ENCODE measurements at places on chromosomes 7 and 10. TPM values are rescaled to one million over a fixed set of nuclear protein-coding genes. Genes with fewer than 3 reads are reported as not detected.

The VAX1 gene
- not detected for polyA plus RNA-seq

The BLNK gene
- polyA plus RNA-seq, result 0.74 TPM

The ST8SIA6 gene
- 16.4 TPM for polyA plus RNA-seq

The OPN4 gene
- not detected for polyA plus RNA-seq

The FIGNL1 gene
- 10.3 TPM for polyA plus RNA-seq

The MBL2 gene
- not detected for polyA plus RNA-seq

The BPGM gene
- polyA plus RNA-seq, result 59.5 TPM

The CHST3 gene
- not detected for polyA plus RNA-seq

The FOXI2 gene
- polyA plus RNA-seq, result not detected

The ICA1 gene
- polyA plus RNA-seq, result 3.8 TPM

The NKX2-3 gene
- not detected for polyA plus RNA-seq

The CH25H gene
- polyA plus RNA-seq, result not detected

GRCh38 chr10:97047788-97048187 is 138.0 kb downstream of the SLIT1 start:
- no peak overlapping the region for H3K27ac ChIP-seq
- H3K4me1 ChIP-seq, result no peaks in the 10 kb centered on the region
- H3K27me3 ChIP-seq, result no peaks in the 10 kb centered on the region

DNA sequence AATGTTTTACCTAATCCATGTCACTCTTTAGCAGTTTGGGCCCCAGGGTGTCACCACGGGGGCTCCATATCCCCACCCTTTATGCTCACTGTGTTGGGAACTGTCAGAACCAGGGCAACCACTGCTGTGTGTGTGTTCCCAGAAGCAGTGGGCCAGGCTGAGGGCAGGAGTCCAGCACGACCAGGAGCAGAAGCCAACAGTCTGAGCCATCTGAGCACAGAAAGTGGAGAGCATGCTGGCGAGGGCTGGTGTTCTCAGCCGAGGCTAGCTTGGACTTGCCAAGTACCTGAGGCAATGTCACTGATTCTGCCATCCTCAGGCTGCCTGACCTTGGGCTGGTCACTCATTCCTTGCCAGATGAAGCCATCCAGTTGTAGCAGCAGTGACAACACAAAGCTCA is 285.0 kb downstream of the BMPER start:
- no peak overlapping the region for H3K27ac ChIP-seq
- DNase-seq, result no peak
- no peak overlapping the region for H3K4me3 ChIP-seq
- no peaks in the 10 kb centered on the region for H3K4me1 ChIP-seq
- no peaks in the 10 kb centered on the region for H3K36me3 ChIP-seq

DNA sequence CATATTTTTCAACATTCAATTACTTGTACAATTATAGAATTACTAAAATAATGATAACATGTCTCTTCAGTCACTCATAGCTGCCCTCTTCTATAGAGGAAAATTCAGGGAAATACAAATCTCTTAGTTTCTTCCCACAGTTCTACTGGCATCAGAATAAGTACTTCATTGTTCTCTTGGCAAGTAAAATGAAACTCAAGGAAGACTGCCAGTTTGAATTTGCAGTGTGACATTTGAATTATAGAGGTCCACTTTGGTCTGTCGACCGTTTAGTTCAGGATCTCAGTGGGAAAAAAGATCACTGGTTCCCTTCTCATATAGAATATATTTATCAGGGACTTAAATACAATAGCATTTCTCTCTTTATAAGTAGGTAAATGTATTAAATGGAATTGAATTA is 114.5 kb downstream of the PON1 start:
- H3K27ac ChIP-seq, result no peak overlapping the region
- no peaks in the 10 kb centered on the region for H3K4me1 ChIP-seq
- H3K4me3 ChIP-seq, result no peak overlapping the region

DNA sequence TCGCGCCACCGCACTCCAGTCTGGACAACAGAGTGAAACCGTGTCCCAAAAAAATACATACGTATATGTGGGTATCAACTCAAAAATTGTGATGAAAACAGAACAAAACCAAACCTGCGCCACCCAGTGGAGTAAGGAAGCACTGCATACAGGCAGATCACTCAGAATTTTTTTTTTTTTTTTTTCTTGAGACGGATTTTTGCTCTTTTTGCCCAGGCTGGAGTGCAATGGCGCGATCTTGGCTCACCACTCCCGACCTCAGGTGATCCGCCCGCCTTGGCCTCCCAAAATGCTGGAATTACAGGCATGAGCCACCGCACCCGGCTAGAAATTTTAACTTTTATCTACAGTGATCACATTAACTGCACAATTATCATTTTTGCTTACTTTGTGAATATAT is 9.1 kb upstream of the TMEM236 start:
- H3K27ac ChIP-seq, result no peak overlapping the region
- peaks cover 2% of the 10 kb centered on the region for H3K27me3 ChIP-seq
- no peaks in the 10 kb centered on the region for H3K4me1 ChIP-seq
- no peak overlapping the region for H3K4me3 ChIP-seq
- no peaks in the 10 kb centered on the region for H3K36me3 ChIP-seq
- DNase-seq, result peak; percentile 55

GRCh38 chr7:130141161-130141883 is 63.9 kb downstream of the TMEM209 start:
- H3K36me3 ChIP-seq, result peaks cover 11% of the 10 kb centered on the region
- peaks cover 27% of the 10 kb centered on the region for H3K4me1 ChIP-seq
- H3K27me3 ChIP-seq, result peaks cover 5% of the 10 kb centered on the region
- H3K4me3 ChIP-seq, result peak overlapping the region; percentile 67
- no peak overlapping the region for H3K27ac ChIP-seq

- peaks cover 4% of the 10 kb centered on the region for H3K27me3 ChIP-seq
- H3K4me3 ChIP-seq, result no peak overlapping the region
- no peak for DNase-seq
- peaks cover 5% of the 10 kb centered on the region for H3K36me3 ChIP-seq
- H3K27ac ChIP-seq, result no peak overlapping the region
Observed at GRCh38 chr10:112826018-112826697, 123.9 kb upstream of the TCF7L2 start.

DNA sequence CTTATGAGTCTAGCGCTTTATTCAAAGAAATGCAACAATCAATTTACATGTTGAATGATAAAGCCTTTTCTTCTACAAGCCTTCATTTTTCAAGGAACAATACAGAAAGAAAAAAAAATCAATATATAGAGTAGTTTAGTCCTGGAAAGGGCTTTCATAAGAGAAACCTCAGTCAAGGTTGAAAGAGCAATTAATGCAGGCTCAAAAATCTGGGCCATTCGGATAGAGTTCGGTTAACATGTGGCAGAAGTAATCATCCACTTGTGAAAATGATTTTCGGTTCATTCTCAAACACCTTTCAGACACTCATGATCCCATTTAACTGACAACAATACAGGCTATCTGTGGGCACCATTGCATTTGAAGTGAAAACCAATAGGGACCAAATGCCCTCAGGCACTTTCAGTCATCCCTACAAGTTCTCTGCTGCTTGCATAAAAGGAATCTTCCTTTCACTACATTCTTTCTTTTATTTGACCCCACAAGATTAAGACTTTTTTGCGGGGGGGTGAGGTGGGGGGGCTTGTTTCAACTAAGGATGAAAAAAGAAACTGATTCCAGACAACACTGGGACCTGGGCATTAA is 177.9 kb downstream of the RNF133 start:
- no peak overlapping the region for H3K4me3 ChIP-seq
- H3K27ac ChIP-seq, result no peak overlapping the region
- no peaks in the 10 kb centered on the region for H3K36me3 ChIP-seq
- peaks cover 2% of the 10 kb centered on the region for H3K27me3 ChIP-seq
- DNase-seq, result no peak
- H3K4me1 ChIP-seq, result no peaks in the 10 kb centered on the region

- no peak overlapping the region for H3K4me3 ChIP-seq
- peaks cover 2% of the 10 kb centered on the region for H3K36me3 ChIP-seq
- peaks cover 3% of the 10 kb centered on the region for H3K27me3 ChIP-seq
Observed at GRCh38 chr10:3323865-3324498, 151.4 kb upstream of the PITRM1 start.

- no peaks in the 10 kb centered on the region for H3K27me3 ChIP-seq
- DNase-seq, result no peak
- H3K4me1 ChIP-seq, result no peaks in the 10 kb centered on the region
Observed at GRCh38 chr10:113907166-113907565, 52.7 kb downstream of the NHLRC2 start.

GRCh38 chr10:12129222-12130111 is at the start of gene SEC61A2:
Gene SEC61A2 (plus strand): TSS chr10:12129677. CDS start chr10:12129788, 111 bp downstream.
- DNase-seq, result peak; percentile 97
- peak within 1 kb of the TSS; percentile 91 for H3K27ac ChIP-seq
- H3K4me3 ChIP-seq, result peak within 1 kb of the TSS; percentile 86
- peaks cover 7% of the 10 kb centered on the region for H3K27me3 ChIP-seq

DNA sequence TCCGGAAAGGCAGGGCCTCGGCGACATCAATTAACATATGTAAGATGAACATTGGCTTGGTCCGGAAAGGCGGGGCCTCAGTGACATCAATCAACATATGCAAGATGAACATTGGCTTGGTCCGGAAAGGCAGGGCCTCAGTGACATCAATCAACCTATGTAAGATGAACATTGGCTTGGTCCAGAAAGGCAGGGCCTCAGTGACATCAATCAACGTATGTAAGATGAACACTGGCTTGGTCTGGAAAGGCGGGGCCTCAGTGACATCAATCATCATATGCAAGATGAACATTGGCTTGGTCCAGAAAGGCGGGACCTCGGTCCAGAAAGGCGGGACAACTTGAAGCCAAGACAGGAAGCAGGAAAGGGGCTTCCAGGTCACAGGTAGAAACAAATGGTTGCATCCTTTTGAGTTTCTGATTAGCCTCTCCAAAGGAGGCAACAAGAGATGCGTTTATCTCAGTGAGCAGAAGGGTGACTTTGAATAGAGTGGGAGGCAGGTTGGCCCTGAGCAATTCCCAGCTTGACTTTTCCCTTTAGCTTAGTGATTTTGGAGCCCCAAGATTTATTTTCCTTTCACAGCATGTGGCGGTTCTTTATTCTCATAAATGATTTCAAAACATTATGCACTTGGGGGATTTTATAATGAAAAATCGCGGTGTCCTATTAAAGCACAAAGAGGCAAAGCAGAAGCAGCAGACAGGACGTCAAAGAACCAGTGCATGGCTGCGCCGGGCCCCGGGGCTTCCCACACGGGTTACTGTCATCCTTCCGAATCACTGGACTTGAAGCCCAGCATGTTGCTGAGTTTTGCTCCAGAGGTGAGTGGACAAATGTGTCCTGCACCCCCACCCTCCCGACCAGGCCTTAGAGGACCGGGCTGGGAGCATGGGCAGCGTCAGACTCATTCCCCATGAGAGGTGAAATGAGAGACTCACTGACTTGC is 43.1 kb upstream of the EN2 start:
- no peak overlapping the region for H3K4me3 ChIP-seq
- DNase-seq, result no peak
- no peaks in the 10 kb centered on the region for H3K36me3 ChIP-seq
- peaks cover 11% of the 10 kb centered on the region for H3K27me3 ChIP-seq
- H3K27ac ChIP-seq, result no peak overlapping the region

DNA sequence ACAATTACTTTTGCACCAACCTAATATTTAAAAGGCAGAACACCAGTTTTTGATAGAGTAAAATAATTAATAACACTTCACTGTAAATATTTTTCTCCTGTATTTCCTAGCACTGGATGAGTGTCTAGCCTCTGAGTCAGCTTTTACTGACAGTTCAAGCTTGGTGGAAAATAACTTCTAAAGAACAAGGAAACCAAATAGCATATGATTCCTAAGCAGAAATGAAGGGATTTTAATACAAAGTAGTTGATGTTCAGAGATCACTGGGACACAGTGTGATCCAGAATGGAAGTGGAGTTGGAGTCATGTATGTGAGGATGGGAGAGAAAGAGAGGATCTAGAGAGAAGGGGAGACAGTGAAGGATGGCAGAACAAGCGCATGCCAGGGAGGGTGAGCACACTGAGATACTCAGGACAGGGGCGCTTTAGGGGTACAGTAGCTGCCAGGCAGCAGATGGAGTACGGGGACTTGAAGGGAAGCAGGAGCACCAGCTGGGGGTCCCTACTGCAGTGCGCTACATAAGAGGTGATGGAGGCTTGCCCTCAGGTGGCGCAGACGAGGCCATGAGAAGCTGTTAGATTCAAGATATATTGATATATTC is 117.9 kb upstream of the KLF6 start:
- H3K27me3 ChIP-seq, result peaks cover 2% of the 10 kb centered on the region
- H3K36me3 ChIP-seq, result no peaks in the 10 kb centered on the region
- peaks cover 13% of the 10 kb centered on the region for H3K4me1 ChIP-seq
- H3K4me3 ChIP-seq, result no peak overlapping the region
- DNase-seq, result no peak
- H3K27ac ChIP-seq, result peak overlapping the region; percentile 2

- H3K4me1 ChIP-seq, result peaks cover 29% of the 10 kb centered on the region
- DNase-seq, result no peak
- H3K27ac ChIP-seq, result peak overlapping the region; percentile 91
Observed at GRCh38 chr7:128861957-128862570, 592 bp upstream of the ATP6V1F start.

GRCh38 chr10:119024882-119025281 is 4.6 kb upstream of the NANOS1 start:
- peaks cover 9% of the 10 kb centered on the region for H3K4me1 ChIP-seq
- H3K27me3 ChIP-seq, result peaks cover 3% of the 10 kb centered on the region
- no peaks in the 10 kb centered on the region for H3K36me3 ChIP-seq
- no peak for DNase-seq
- H3K27ac ChIP-seq, result no peak overlapping the region

DNA sequence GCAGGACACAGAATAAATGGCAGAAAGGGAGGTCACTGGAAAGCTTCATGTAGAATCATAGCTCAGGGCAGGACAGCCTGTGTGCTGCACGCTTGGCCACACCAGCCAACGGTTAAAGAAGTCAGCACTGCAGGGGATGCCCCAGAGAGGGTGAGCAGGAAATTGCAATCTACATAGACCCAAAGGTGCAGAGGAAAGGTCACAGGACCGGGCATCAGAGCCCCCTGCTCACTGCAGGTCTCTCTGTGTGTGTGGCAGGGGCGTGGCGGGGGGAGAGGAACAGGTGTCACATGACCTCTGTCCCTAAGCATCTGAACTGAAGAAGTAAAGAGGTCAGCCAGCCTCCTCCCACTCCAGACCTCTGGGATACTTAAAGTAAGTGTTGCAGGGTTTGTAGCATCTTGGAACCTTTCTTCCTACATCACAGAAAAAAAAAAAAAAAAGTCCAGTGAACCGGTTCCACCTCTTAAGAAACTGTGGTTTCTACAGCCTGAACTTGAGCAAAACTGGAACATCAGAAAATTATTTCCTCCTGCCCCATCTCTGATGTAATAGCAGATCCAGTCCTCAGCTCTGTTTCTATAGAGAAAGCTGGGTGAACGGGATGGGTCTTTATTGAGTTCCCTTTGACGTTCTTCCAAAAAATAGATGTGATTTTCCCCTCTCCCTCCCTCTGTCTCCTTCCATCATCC is 64.3 kb downstream of the RGS10 start:
- H3K36me3 ChIP-seq, result peaks cover 3% of the 10 kb centered on the region
- no peak overlapping the region for H3K4me3 ChIP-seq
- H3K27ac ChIP-seq, result no peak overlapping the region
- peaks cover 3% of the 10 kb centered on the region for H3K27me3 ChIP-seq
- no peak for DNase-seq

GRCh38 chr7:155794196-155794595 is 18.1 kb downstream of the SHH start:
- H3K4me1 ChIP-seq, result peaks cover 2% of the 10 kb centered on the region
- DNase-seq, result no peak

- peaks cover 10% of the 10 kb centered on the region for H3K36me3 ChIP-seq
- no peak for DNase-seq
- peaks cover 2% of the 10 kb centered on the region for H3K27me3 ChIP-seq
- H3K27ac ChIP-seq, result no peak overlapping the region
- H3K4me3 ChIP-seq, result no peak overlapping the region
Observed at GRCh38 chr7:44415047-44415446, 75.4 kb downstream of the NUDCD3 start.

Measured in immature natural killer cell (primary cell).